ENCODE measurements at places on chromosomes 1 and 21.

DNA sequence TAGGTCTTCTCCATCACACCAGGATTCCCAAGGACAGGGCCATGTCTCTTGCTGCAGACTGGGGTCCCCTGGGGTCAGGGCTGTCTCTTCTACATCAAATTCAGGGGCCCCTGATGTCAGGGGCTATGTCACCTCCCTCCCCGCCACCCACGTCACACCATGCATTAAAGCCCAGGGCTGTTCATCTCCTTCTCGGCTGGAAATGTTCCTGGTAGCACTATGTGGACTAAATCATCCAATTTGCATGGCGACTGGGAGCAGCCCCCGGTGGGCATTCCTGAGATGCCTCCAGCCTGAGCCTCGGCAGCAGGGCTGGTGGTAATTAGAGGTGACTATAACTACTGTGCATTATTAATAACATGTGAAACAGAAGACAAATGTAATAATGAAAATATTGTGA lies 151.7 kb upstream of the HMGB4 start:
- DNase-seq, result peak; percentile 69

DNA sequence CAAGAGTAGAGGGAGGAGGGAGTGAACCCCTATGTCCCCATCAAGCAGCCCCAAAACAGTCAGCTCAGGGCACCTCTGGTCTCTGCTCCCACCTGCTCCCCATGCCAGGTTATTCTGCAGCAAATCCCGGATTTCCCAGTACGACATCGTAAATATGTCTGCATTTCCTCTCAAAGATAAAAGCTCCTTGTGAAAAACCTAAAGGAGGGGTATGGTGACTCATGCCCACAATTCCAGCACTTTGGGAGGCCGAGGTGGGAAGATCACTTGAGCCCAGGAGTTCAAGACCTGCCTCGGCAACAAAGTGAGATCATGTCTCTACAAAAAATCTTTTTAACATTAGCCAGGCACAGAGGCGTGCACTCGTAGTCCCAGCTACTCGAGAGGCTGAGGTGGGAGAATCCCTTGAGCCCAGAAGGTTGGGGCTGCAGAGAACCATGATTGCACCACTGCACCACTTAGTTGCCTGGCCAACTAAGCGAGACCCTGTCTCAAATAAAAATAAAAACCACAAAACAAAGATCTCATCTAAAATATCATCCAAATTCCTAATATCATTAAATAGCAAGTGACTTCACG lies 7.1 kb downstream of the ACOT7 start:
- no peak for DNase-seq

GRCh38 chr1:201828820-201829774 lies at the start of gene IPO9:
TSS of gene IPO9 (plus strand) at chr1:201829157. CDS start at chr1:201829210, 53 bp downstream.
- DNase-seq, result peak; percentile 99

DNA sequence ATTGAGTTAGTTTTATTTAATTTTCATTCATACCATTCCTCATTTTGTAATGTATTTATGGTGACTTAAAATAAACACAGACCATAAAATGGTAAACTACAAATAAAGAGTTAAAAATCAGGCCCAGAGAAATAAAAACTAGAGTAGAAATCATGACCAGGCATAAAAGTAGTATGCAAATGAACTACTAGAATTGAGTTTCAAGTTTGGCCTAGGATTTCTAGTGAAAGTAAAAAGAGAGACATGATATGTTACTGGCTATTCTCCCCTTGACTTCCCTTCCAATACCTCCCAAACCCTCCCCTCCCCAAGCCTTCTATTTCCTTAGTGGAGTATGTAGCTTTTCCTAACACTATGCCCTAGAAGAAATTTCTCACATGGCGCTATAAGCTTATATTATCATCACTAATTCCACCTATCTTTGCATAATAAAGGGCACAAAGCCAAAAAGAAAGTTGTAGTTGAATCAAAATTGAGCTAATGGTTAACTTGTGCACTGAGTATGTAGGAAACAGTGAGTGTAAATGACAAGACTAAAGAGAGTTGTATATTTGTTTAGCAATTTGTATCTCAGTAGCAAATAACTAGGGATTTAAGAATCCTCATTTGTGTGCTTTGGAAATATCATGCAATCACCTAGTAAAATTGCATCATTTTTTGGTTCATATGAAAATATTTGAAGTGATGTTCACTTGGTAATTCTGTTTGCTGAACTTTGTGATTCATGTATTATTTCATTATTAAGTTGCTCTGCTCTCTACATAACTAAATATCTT lies 29.7 kb upstream of the CDC14A start:
- DNase-seq, result no peak

DNA sequence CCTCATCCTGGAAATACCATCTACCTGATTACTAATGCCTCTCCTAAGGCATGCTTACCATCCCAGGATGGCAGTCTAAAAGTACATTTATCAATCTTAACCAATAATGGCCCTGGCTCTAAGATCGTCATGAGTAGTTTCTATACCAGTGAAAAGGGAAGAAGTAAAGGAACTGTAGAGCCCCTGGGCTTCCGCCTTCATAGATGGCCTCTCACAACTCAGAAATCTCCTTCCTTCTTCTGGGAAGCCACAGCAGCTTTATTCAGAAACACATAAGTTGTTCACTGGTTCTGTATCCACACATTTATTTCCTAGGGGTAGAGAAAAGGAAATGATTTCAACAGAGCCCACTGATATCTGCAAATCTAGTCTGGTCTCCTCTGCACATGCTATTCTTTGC lies 41.0 kb upstream of the CD5L start:
- no peak for DNase-seq

GRCh38 chr1:168879896-168880734 lies 151.1 kb upstream of the DPT start:
- DNase-seq, result peak; percentile 99

DNA sequence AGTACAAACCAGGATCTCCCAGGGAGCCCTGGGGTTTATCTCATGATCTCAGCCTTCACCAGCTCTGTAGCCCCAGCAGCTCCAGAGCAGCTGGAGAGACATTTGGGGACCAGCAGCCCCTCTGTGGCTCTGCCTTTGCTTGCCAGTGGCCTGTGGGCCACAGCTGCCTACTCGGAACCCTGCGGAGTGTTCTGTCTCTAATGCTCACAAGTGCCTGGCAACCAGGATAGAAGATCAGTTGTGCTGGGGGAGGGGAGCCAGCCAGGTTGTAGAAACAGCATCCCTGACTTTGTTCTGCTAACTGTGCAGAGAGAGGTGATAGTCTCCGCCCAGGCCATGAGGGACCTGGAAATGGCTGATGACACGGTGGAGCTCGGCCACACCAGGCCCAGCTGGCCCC lies 50.9 kb upstream of the KCNJ15 start:
- no peak for DNase-seq

Data from NCI-H82 (cell line).